ENCODE measurements at places on chromosomes 5 and 9.

- DNase-seq = no peak
These were observed 23.6 kb upstream of the TNFSF8 start for GRCh38 chr9:114953959-114954358.

- DNase-seq = no peak
These were observed 85.8 kb downstream of the LPAR1 start for GRCh38 chr9:110952540-110952859.

DNA sequence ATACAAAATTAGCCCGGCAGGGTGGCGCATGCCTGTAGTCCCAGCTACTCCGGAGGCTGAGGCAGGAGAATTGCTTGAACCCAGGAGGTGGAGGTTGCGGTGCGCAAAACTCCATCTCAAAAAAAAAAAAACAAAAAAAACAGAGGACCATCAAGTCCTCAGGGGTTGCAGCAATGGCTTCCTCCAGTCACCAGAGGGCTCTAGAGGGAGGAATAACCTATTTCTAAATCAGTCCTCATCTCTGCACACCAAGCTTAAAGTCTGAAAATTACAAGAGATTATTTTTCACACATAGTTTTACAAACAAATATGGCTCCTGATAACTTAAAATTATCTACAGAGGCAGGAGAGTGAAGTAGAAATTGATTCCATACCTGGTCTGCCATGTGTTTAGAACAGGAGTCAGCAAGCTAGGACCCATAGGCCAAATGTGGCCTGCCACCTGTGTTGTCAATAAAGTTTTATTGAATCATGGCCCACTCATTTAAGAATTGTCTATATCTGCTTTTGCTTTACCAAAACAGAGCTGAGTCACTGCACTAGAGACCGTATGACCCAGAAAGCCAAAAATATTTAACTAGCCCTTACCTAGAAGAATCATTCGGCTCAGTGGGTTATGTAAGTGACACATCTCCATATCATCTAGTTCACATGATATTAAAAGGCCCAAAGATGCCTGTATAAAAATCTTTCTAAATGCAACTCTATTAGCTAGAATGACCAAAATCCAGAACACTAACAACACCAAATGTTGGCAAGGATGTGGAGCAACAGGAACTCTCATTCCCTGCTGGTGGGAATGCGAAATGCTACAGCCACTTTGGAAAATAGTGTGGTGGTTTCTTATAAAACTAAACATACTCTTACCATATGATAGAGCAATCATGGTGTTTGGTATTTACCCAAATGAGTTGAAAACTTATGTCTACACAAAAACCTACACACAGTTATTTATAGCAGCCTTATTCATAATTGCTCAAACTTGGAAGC lies 207.7 kb downstream of the FRMD3 start:
- no peak for DNase-seq

DNA sequence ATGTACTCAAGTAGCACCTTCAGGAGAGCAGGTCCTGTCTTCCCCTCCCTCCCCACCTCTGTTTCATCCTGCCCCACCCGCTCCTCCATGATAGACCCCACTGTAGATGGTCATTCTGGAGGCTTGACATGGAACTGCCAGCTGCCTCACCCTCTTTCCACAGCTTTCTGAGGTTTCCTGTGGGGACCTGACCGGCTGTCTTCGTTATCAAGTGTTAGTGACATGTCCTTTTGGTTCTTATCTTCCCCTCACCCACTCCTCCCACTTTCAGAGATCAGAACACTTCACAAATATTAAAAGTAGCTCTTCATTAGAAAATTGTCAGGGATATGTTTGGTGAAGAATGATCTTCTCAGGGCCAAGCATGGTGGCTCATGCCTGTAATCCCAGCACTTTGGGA lies 52.7 kb downstream of the MEGF10 start:
- DNase-seq = no peak

DNA sequence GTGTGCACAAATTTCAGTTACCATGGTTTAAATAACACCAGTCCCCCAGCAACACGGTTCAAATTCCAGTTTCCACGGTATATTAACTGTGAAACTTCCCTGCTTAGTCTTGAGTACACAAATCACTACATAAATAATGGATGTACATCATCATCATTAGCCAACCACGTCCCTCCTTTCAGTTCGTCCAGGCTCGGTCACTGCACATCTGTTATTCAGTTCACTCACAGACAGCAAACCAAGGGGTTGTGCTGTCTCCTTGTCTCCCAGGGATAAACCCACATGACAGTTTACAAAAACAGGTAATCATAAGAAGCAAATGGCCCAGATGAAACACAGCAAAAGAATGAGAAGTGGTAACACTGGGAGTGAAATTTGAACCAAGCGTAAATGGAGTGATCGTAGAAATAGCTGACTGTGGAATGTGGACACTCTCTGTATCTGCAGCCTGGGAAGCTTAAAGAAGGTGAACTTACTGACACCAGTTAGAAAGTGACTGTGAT lies 61.0 kb upstream of the RAD23B start:
- no peak for DNase-seq

DNA sequence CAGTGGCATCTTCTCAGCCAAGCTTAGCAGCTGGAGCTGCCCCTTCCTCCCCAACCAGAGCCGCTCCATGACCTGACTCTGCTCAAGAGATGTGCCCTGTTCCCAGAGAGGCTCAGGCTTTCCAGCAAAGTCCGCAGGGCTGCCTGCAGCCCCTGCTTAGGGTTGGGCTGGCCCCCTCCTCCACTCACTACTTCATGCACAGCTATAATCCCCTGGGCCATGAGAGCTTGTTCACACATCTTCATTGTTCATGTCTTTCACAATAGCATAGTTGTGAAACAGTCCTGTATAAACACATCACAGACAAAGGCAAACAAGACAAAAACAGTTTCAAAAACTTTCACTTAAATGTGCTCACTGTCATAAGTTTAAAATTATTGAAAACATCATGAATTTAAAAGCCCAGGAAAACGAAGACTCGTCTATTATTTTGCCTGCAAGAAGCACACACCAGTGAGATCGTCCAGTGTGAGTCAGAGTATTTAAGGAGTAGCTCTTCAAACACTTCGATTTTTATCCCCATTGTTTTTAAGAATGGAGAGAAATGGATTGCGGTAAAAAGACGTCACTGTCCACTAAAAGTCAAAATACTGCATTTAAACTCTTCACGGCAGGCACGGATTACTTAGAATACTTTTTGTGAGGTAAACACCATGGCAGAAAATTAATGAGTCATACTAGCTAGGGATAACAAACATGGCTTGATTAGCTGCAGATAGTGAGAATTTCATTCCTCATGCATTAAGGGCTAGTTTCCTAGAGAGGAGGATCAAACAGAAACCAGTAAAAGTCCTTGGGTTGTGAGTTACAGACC lies 40.7 kb upstream of the S1PR3 start:
- DNase-seq = no peak

DNA sequence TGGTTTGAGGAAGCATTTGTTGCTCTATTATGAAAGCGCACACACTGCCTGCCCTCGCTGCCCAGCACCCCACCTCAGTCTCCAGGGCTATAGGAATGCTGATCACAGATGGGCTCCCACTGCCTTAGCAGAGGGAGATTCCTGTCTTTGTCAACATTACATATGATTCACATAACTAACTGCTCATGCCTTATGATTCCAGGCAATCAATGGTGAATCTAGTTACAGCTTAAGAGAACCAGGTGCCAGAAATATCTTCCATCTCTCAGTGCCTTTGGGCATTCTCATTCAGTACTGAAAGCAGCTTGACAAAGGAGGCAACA lies 458.9 kb upstream of the C9orf72 start:
- no peak for DNase-seq
